ENCODE measurements at places on chromosomes 7 and 10.
A peak's percentile ranks its signal among the peaks of the same experiment; 100 is the strongest.

DNA sequence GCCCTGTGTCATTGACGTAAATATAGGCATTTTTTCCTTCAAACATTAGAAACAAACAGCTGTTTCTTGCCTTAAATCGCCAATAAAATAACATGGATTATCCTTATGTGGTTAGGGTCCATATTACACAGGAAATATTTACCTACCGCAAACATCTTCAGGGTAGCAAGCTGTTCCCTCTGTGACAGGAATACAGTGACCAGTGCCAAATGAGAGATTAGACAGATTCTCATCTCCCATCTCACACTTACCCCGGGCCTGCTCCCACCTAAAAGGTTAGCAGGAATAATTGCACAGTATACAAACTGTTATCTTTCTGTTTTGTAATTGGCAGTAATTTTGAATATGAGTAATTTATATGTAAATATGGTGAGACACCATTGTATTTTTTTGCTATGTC lies 16.5 kb downstream of the MKI67 start:
- no peak for DNase-seq

GRCh38 chr10:14510346-14510745 lies 179.6 kb upstream of the FRMD4A start:
- no peak for DNase-seq

DNA sequence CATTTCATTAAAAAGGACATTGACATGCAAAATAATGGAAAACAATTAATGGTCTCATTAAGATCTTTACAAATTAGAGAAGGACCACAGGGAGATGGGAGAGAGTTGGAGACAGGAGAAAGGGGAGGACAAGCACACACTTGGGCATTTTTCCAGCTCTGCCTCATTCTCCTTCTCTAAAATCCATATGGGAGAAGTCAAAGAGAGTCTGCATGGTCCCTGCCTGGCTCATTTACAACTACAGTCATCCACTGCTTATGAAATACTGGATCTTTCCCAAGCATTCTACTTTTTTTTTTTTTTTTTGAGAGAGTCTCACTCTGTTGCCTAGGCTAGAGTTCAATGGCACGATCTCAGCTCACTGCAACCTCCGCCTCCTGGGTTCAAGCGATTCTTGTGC lies 518.9 kb upstream of the CELF2 start:
- DNase-seq = no peak

GRCh38 chr7:150867605-150868004 lies 15.3 kb downstream of the AOC1 start:
- no peak for DNase-seq

DNA sequence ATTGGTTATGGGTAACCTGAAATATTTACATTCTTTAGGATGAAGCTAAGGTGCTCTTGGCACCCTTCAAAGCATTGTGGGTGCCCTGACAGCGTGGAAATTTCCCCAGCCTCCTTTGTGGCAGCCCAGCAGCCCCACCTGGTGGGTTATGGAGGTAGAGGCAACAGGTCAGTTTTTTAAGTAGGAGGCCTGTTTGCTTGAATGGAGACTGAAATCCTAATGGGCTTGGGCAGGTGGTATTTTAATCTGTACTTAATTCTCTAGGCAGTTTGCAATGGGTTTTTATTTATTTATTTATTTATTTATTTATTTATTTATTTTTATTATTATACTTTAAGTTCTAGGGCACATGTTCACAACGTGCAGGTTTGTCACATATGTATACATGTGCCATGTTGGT lies 139.4 kb downstream of the EPC1 start:
- DNase-seq = peak; percentile 71

GRCh38 chr7:80908360-80908797 lies 10.5 kb downstream of the SEMA3C start:
- DNase-seq = no peak
